ENCODE measurements at places on chromosomes 6 and 20. TPM values are rescaled to one million over a fixed set of nuclear protein-coding genes. Genes with fewer than 3 reads are reported as not detected.
A peak's percentile ranks its signal among the peaks of the same experiment; 100 is the strongest.

DNA sequence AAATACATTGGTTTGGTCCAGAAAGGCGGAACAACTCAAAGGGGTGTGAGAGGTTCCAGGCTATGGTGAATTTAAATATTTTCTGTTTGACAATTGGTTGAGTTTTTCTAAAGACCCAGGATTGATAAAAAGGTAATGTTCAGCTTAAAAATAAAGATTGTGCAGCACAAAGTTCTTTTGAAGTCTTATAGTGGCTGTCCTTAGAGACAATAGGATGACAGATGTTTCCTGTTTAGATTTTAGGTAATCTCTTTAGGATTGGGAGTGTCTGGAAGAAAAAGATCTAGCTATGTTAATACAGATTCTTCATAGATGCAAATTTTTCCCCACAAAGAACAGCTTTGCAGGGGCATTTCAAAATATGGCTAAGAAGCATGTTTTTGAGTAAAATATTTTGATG, 119.7 kb downstream of the GRIK2 start:
- H3K27me3 ChIP-seq, result no peaks in the 10 kb centered on the region
- H3K27ac ChIP-seq, result no peak overlapping the region
- H3K36me3 ChIP-seq, result no peaks in the 10 kb centered on the region
- DNase-seq, result no peak

- no peak for DNase-seq
- no peak overlapping the region for H3K4me3 ChIP-seq
- H3K36me3 ChIP-seq, result no peaks in the 10 kb centered on the region
- H3K4me1 ChIP-seq, result peaks cover 15% of the 10 kb centered on the region
Measured at GRCh38 chr20:49724408-49725223, 10.9 kb upstream of the B4GALT5 start.

- no peak overlapping the region for H3K27ac ChIP-seq
- no peak overlapping the region for H3K4me3 ChIP-seq
- no peaks in the 10 kb centered on the region for H3K36me3 ChIP-seq
Measured at GRCh38 chr6:47034926-47035325, 7.2 kb downstream of the ADGRF1 start.

DNA sequence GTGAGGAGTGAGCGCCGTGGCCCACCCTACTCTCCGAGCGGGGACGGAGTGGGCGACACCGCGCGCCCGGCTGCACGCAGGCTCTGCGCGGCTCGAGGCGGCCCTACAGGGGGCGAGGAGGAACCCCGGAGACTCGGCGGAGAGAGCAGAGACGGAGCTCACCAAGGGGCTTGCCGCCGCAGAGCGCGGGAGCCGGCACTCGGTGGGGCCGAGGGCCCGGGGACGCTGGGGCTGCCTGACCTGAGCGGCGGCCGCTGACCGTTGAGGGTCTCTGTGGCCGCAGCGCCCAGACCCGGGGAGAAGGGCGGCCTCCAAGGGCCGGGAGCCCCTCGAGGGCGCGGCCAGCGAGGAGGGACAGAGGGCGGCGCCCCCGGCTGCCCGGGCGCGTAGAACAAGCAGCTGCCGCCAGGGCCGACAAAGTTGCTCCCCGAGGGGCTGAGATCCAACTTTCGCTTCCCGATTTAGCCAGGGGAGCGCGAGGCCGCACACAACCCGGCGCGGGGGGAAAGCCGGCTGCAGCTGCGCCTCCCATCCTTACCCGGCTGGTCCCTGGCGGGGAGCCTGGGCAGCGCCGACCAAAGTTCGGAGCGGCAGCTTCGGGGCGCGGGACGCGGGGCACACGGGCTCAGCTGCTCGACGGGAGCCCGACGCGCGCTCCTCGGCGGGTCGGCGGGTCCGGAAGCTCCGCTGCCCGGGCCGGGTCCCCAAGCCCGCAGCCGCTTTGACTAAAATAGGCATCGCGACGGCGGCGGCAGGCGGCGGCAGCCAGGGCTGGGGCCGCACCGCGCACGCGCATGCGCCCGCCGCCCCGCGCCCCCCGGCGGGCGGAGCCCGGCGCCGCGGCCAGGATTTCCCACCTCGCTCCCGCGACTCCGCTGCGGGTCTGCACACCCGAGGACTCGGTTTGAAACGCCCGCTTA, 43.1 kb downstream of the POPDC3 start:
- no peaks in the 10 kb centered on the region for H3K36me3 ChIP-seq
- H3K4me1 ChIP-seq, result peaks cover 8% of the 10 kb centered on the region
- H3K27me3 ChIP-seq, result peaks cover 61% of the 10 kb centered on the region
- peak overlapping the region; percentile 55 for H3K4me3 ChIP-seq
- H3K27ac ChIP-seq, result no peak overlapping the region

- H3K27ac ChIP-seq, result no peak overlapping the region
- DNase-seq, result no peak
- no peaks in the 10 kb centered on the region for H3K36me3 ChIP-seq
- peaks cover 2% of the 10 kb centered on the region for H3K4me1 ChIP-seq
Measured at GRCh38 chr6:157265186-157265585, 58.1 kb downstream of the TMEM242 start.

DNA sequence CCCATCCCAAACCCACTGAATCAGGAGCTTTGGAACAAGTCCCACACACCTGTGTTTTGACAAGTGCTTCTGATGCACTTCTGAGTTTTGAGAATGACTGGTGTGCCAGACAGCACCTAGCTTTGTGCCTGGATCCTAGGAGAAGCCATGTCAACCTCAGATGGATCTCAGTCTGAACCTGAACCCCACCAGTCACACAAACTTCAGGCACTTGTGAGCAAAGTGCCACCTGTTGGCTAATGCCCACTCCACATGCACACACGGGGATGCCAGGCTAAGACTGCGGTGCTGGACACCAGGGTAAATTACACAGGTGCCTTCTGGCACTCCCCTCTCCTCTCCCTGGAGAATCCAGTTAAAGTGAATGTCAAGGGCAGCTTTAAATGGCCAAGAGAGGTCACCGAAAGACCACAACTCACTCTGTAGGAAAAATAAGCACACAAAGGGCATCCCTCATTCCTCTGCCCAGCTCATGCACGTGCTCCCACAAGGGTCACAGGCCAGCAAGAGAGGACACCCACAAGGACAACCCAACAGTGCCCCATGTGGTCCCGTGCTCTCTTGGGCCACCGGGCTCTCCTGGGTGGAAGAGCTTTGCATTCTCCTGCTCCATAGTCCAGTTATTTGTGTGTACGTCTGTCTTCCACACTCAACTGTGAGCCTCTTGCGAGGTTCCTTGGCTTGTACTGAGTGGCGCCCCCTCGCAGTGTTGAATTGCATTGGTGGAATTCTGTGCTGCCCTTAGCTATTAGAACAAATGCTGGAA, 45.6 kb downstream of the TAF8 start:
- no peak for DNase-seq
- no peaks in the 10 kb centered on the region for H3K36me3 ChIP-seq
- H3K4me3 ChIP-seq, result no peak overlapping the region

GRCh38 chr6:10099529-10100140, 315.2 kb downstream of the TFAP2A start:
- DNase-seq, result no peak
- no peaks in the 10 kb centered on the region for H3K4me1 ChIP-seq
- H3K36me3 ChIP-seq, result no peaks in the 10 kb centered on the region
- no peaks in the 10 kb centered on the region for H3K27me3 ChIP-seq
- no peak overlapping the region for H3K4me3 ChIP-seq

- H3K36me3 ChIP-seq, result no peaks in the 10 kb centered on the region
- H3K27me3 ChIP-seq, result peaks cover 15% of the 10 kb centered on the region
- no peak overlapping the region for H3K4me3 ChIP-seq
- H3K27ac ChIP-seq, result no peak overlapping the region
Measured at GRCh38 chr6:142399739-142400138, 97.9 kb downstream of the ADGRG6 start.

NOTCH4 gene
- 0.44 TPM for total RNA-seq

CPXM1 gene
- 0.26 TPM for total RNA-seq

CRIP3 gene
- not detected for total RNA-seq

PHACTR3 gene
- total RNA-seq, result not detected

Data from activated CD8-positive, alpha-beta T cell treated with anti-CD3 and anti-CD28 coated beads, Interleukin-2, amount 10 ng/mL, durations not matched to agents 7 days and 5 days (primary cell).